Activated CD8-positive, alpha-beta memory T cell treated with anti-CD3 and anti-CD28 coated beads for 1 hour (primary cell): ENCODE measurements at places on chromosomes 16 and 17.

DNA sequence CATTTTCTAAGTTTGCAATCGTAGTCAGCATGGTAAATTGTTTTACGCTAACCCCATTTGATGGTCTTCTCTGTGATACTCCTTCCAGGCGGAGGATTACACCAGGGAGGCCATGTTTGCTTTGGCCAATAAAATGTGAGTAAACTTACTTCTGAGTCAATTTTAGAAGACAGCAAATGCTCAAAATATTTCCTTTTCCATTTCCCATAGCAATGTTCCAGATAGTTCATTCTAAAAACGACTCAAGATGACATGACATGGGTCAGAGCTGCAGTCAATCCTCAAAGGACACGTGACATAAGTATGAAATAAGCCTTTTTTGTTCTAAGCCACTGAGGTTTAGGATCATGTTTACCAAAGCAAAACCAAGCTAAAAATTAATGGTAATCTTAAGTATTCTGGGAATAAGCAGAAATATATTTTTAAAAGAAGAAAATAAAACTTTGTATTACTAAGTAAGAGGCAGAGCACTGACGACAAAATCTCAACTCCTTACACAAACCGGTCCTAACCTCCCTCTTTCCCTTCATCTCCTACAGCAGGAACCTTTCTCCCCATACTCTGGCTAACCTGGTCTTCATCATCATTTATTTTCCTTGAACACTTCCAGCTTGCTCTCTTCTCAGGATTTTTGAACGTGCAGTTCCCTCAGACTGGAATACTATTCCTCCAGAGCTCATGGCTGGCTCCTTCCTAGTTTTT lies 266.2 kb downstream of the CEP112 start:
- no peak for DNase-seq

DNA sequence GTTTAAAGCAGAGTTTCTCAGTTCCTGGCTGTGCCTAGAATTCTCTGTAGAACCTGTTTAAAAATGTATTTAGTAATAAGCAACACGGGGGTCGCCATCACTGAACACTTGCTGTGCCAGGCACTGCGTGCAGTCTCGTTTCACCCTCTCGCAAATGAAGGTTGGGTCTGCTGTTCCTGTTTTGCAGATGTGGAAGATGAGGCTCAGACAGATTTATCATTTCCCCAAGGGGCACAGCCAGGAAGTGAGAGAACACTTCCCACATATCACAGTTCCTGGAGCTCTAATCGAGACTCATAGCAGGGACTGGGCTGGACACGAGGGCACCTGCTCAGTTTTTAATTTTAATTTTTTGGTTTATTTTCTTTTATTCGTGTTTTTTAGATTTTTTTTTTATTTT lies 122.7 kb downstream of the ABCC6 start:
- no peak for DNase-seq

GRCh38 chr16:4384509-4384942 lies 12.9 kb downstream of the VASN start:
- DNase-seq: no peak

GRCh38 chr17:79214940-79215604 lies 140.4 kb downstream of the ENGASE start:
- no peak for DNase-seq

GRCh38 chr17:20920815-20921199 lies 122.0 kb downstream of the USP22 start:
- DNase-seq: no peak

- peak; percentile 40 for DNase-seq
These were observed at the start of gene SHCBP1 for GRCh38 chr16:46621006-46621933. SHCBP1 (minus strand) TSS chr16:46621379; CDS start chr16:46621359, 20 bp downstream.

DNA sequence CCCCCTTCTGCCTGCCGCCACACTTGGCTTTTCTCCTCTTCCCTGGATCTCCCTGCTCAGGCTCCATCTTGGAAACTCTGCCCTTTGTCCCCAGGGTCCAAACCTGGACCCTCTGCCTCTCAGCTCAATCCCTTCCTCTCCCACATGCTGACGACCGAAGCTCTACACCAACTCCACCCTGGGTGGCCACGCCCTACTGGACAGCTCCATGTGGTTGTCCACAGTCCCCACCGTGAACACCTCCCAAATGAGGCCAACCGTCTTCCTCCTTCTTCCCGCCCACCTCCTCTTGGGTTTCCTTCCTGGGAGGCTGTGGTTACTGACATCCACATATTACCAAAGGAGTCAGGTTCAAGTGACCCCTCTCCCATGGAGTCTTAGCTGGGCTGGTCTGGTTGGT lies 22.6 kb upstream of the MLKL start:
- DNase-seq: no peak

GRCh38 chr17:614653-615546 lies 99.7 kb downstream of the VPS53 start:
- DNase-seq: no peak

- DNase-seq: no peak
These were observed 6.2 kb downstream of the ZNF276 start for GRCh38 chr16:89727406-89728120.

GRCh38 chr17:48441231-48441711 lies 11.3 kb upstream of the SKAP1 start:
- no peak for DNase-seq

- no peak for DNase-seq
These were observed 8.6 kb downstream of the SLC7A5 start for GRCh38 chr16:87860553-87861299.

DNA sequence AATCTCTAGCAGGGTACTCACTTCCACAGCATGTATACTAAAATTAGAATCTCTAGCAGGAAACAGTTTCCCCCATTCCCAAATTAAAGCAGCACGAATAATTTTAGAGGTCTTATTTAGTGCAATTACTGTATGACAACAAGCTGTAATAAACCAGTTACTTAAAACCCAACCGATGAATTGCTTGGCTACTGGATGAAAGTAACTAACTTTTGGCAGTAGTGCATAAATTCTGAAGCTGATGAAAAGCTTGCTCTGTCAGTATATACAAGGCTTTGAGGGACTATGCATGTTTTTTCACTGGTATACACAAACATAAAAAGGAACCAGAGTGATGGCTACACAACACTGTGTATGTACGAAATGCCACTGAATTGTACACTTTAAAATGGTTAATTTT lies 89.4 kb downstream of the CFDP1 start:
- no peak for DNase-seq

DNA sequence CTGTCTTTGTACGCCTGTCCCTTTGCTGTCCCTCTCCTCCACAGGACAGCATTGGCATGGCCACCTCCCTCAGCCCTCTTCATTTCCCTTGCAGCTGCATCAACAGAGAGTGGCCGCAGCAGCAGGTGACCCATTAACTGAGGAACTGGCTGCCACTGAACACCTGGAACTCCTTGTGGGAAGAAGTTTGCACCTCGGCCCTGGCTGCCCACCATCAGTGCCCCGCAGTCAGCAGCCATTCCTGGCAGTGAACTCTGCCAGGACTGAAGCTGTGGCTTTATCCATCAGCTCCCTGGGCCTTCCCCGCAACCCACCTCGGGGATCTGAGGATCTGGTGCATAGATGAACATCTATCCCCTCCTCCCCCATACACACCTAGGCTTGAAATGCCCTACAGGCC lies 13.1 kb upstream of the RNF135 start:
- no peak for DNase-seq

GRCh38 chr16:35150805-35151312 lies 1691.4 kb downstream of the TP53TG3F start:
- no peak for DNase-seq

- DNase-seq: no peak
These were observed 26.0 kb upstream of the RSL1D1 start for GRCh38 chr16:11877374-11877773.

GRCh38 chr17:8159032-8159400 lies 3.7 kb downstream of the VAMP2 start:
- DNase-seq: no peak

- DNase-seq: no peak
These were observed 109.0 kb downstream of the RAP1GAP2 start for GRCh38 chr17:2905269-2905668.

DNA sequence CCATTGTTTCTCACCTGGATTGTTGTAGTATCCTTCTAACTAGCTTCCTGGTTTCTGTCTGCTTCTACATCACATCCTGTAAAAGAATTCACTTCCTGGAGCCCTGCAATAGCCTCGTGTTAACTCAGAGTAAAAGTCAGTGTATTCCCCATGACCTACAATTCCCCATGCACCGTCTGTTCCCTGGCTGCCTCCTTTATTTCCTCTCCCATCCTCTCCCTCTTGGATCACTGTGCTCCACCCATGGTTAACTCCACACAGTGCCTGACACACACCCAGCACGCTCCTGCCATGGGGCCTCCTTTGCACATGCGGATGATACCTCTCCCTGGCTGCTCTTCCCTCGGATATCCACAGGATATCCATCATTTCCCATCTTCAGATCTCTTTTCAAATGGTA lies 301.4 kb upstream of the IRX3 start:
- DNase-seq: no peak

- no peak for DNase-seq
These were observed 6.3 kb upstream of the NLRC3 start for GRCh38 chr16:3583303-3584038.
